ENCODE measurements at places on chromosomes 13 and 19. TPM values are rescaled to one million over a fixed set of nuclear protein-coding genes. Genes with fewer than 3 reads are reported as not detected.

- no peak for DNase-seq
Measured at GRCh38 chr13:35549481-35549880, 73.0 kb upstream of the MAB21L1 start.

DNA sequence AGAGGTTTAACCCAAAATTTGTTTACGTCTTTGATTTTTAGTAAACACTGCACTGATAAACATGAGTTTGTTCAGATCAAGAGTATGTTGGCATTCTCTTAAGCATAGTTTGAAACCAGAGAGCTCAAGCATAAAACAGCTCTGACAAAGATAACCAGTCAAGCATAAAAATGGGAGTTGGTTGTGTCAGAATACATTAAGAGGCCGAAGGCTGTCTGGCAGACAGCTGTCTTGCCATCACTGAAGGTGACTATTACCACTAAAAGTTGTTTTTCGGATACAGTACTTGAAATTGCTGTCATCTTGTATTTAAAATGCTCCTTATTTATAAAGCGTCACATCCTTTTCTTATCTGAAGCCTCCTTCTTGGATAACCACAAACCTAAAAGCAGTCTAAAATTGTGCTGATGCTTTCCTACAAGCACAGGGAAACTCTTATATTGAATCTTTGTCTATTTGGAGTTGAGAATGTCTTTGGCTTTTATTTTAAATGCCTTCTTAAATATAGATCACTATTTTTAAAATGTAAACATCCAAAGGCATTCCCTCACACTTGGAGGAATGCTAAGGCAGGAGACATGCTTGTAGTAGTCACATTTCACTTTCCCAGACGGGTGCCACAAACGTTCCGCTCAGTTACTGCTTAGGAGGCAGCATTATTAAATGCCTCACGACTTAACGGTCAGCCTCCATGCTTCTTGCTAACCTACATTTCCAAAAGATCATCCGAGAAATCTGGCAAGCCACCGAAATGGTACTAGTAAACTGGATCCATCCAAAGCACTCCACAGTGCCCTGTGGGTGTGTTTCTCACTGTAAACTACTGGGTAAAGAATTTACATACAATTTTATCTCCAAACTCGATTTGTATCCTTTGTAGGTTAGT lies 1.5 kb downstream of the SMAD9 start:
- no peak for DNase-seq

DNA sequence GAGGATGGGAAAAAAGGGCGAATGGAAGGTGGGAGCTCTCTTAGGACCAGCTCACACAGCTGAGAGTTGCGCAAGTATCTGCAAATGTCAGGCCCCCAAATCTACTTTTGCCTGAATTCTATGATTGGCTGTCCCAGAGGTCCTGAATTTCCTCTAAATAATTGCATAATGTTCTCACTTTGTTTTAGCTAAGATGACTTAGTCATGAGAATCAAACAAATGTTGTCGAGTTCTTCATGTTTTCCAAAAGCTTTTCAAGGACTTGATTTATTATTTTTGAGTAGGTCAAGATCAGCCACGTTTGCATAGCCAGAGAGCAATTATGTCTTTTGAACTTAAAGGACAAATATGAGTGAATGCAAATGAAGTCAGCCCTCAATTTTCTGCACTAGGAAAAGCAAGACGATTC lies 246.6 kb upstream of the MAB21L1 start:
- no peak for DNase-seq

- DNase-seq, result no peak
Measured at GRCh38 chr13:101545521-101545920, 93.0 kb downstream of the ITGBL1 start.

EDNRB gene
- 0.32 TPM for total RNA-seq

FREM2 gene
- total RNA-seq, result not detected

All from naive thymus-derived CD4-positive, alpha-beta T cell (primary cell).